ENCODE measurements at places on chromosomes 3 and 15. TPM values are rescaled to one million over a fixed set of nuclear protein-coding genes. Genes with fewer than 3 reads are reported as not detected.

Gene HCN4
- not detected for total RNA-seq

Gene PPM1L
- total RNA-seq = 24.6 TPM

Gene RASL12
- 20.6 TPM for total RNA-seq

Gene SLC51A
- not detected for total RNA-seq

Gene TRPM1
- total RNA-seq = not detected

Gene ZBED2
- total RNA-seq = not detected

Gene SCN11A
- total RNA-seq = 0.33 TPM

Data from breast epithelium (tissue), 4 donors.